ENCODE measurements at places on chromosomes 11 and 22. TPM values are rescaled to one million over a fixed set of nuclear protein-coding genes. Genes with fewer than 3 reads are reported as not detected.

DNA sequence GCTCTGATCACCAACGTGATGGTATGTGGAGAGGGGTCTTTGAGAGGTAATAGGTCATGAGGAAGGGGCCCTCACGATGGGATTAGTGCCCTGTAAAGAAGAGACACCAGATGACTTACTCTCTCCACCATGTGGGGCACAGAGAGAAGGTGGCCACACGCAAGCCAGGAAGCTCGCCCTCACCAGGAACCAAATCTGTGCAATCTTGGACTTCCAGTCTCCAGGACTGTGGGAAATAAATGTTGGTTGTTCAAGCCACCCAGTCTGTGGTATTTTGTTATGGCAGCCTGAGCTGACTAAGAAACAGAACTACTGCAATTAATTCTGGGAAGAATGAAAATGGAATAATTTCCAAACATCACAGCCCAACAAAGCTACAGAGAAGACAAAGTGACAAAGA, 117.5 kb downstream of the SNX19 start:
- no peaks in the 10 kb centered on the region for H3K27me3 ChIP-seq
- peaks cover 5% of the 10 kb centered on the region for H3K4me1 ChIP-seq
- no peak overlapping the region for H3K4me3 ChIP-seq
- no peak for DNase-seq
- H3K36me3 ChIP-seq: no peaks in the 10 kb centered on the region

GRCh38 chr11:76236092-76236999, 30.0 kb upstream of the WNT11 start:
- H3K4me1 ChIP-seq: no peaks in the 10 kb centered on the region
- peak overlapping the region; percentile 84 for H3K4me3 ChIP-seq
- H3K36me3 ChIP-seq: no peaks in the 10 kb centered on the region
- peak overlapping the region; percentile 79 for H3K27ac ChIP-seq

GRCh38 chr11:73383249-73384124, 7.3 kb downstream of the RELT start:
- H3K36me3 ChIP-seq: no peaks in the 10 kb centered on the region
- H3K4me3 ChIP-seq: no peak overlapping the region
- no peak for DNase-seq
- peaks cover 12% of the 10 kb centered on the region for H3K4me1 ChIP-seq
- peak overlapping the region; percentile 4 for H3K27ac ChIP-seq

DNA sequence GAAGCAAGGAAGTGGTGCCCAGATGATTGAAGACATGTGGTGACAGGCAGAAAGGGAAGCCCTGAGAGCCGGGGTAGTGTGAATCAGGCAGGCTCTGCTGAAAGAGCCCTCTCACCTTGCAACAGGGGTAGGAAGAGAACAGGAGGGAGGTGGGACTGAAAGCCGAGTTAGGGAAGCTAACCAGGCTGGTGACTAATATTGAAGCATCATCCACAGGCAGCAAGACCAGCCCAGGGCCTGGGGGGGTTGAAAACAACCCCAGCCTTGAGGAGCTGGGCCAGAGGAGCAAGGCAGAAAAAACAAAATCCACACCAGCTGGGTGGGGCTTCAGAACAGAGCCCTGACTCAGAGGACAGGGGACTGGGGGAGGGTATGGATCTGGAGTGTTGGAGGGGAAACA, 35.0 kb upstream of the CRTAM start:
- no peak overlapping the region for H3K4me3 ChIP-seq
- H3K36me3 ChIP-seq: no peaks in the 10 kb centered on the region
- no peaks in the 10 kb centered on the region for H3K4me1 ChIP-seq
- no peak overlapping the region for H3K27ac ChIP-seq
- no peaks in the 10 kb centered on the region for H3K27me3 ChIP-seq

The BUD13 gene
- total RNA-seq: 14.1 TPM

The OR2AG2 gene
- 0.19 TPM for total RNA-seq

DNA sequence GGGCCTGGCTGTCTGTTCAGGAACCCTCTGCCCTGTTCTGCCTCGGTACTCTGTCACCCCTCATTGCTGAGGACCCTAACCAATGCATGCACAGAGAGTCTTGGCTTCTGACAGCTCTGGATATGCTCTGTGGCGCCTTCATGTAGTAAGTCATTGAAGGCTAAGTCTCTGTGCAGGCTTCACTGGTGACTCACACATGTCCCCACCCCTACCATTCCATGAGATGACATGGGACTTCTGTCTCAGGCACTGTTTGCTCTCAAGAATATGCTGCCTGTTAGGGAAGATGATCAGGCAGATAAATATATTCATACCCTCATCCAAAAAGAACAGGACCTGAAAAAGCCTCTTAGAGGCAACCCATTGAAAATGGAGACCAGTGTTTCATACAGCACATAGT, 43.6 kb upstream of the HORMAD2 start:
- no peaks in the 10 kb centered on the region for H3K4me1 ChIP-seq
- H3K4me3 ChIP-seq: no peak overlapping the region
- DNase-seq: no peak
